Endothelial cell of coronary artery (primary cell): ENCODE measurements at places on chromosomes 1 and 21. TPM values are rescaled to one million over a fixed set of nuclear protein-coding genes. Genes with fewer than 3 reads are reported as not detected.

BRDT gene
- total RNA-seq = not detected in 2 replicates

KIF14 gene
- total RNA-seq = 3.8 and 9.0 TPM in 2 replicates

CELA3A gene
- 0.09 TPM in 1 of 2 replicates, not detected in the other for total RNA-seq

SPRR2G gene
- total RNA-seq = not detected in 2 replicates

MROH9 gene
- not detected in 2 replicates for total RNA-seq
